ENCODE measurements at places on chromosomes 13 and 19. TPM values are rescaled to one million over a fixed set of nuclear protein-coding genes. Genes with fewer than 3 reads are reported as not detected.

Gene URAD
- not detected for total RNA-seq

Gene THSD1
- 28.1 TPM for total RNA-seq

Gene ZNF345
- 2.4 TPM for total RNA-seq

Gene SYNE4
- total RNA-seq = under 0.01 TPM

Gene CACNG7
- 0.04 TPM for total RNA-seq

Gene INAFM1
- total RNA-seq = 0.73 TPM

Gene ZSCAN4
- not detected for total RNA-seq

Gene FEM1A
- total RNA-seq = 22.0 TPM

Gene DMKN
- total RNA-seq = not detected

Gene ONECUT3
- not detected for total RNA-seq

Gene CGB8
- total RNA-seq = not detected

Gene ZC3H4
- 12.7 TPM for total RNA-seq

DNA sequence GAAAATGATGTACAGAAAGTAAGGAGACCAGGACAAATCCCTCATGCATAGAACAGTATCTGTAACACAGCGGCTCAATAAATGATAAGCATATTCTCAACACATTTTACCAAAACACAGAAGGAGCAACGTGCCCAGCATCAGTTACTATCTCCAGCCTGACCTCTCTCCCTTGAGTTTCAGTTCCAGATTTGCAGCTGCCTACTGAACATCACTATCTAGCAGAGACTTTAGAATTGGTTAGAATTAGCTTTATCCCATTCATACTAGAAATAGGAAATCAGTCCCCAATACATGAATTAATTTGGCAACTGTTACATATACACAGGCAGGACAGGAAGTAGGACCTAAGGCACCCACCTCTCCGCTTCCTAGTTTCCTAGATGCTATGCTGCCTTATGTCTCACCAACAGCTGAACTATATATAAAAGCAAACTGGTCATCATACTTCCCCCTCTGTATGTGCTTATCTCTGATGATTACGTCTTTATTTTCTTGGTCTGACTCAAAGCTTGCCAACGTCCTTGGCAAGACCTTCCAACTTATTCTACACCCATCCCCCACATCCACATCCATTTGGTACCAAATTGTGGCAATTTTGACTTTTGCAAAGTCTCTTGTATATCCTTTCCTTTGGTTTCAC, 61.1 kb downstream of the SACS start:
- no peak for DNase-seq

DNA sequence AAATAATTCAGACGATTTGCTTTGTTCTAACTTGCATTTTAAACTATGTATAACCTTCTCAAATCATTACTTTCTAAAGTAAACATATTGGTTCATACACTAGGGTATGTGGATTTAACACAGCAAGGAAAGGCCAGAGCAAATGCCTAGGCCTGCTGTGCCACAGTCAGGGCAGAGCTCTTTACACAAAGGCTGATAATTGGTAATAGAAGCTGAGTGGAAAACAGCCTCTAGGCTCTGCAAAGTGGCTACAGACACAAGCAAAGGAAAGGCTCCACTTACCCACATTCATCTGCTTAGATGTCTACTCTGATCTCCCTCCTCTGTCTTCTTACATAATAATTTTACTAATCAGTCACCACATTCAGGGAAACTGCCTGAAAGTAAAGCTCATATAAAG, 382.9 kb downstream of the OLFM4 start:
- DNase-seq = no peak

- no peak for DNase-seq
Observed at GRCh38 chr13:30371649-30372265, 50.5 kb upstream of the UBE2L5 start.

- no peak for DNase-seq
Observed at GRCh38 chr13:48939728-48940127, 36.0 kb upstream of the FNDC3A start.

DNA sequence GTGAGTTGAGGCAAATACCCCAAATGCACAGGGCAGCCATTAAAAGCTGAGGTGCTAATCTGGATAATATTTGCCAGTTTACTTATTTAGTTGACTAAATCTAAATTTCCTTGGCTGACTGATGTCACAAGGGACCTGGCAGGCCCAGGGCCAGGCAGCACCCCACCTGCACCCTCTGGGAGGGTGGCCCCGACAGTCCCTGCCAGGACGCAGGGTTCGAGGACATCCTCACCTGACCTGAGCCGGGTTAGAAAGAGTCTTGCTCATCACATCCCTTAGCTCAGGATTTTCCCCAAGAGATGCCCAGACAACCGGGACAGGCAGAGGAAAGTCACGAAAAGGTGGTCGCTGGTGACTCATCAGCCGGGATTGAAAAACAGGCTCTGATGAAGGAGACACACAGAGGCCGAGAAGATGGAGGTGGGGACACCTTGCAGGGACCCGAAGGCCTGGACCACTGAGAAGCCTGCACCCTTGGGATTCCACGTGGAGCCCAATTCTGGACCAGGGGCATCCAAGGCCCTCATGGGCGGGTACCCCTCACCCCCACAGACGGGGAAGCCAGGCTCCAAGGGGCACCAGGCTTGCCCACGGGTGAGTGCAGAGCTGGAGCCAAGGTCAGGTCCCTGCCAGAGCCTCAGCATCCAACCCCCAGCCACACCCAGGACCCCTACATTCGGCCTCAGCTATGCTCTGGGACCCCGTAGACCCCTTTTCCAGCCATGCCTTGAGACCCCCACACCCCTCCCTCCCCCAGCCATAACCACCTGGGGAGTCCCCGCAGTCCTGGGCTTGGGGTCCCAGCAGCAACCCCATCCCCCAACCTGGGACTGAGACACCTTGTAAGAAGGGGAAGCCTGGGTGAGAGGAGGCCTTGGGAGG, 103.2 kb downstream of the SOX1 start:
- DNase-seq = no peak

GRCh38 chr13:26967119-26968038, 204.2 kb downstream of the USP12 start:
- DNase-seq = no peak

DNA sequence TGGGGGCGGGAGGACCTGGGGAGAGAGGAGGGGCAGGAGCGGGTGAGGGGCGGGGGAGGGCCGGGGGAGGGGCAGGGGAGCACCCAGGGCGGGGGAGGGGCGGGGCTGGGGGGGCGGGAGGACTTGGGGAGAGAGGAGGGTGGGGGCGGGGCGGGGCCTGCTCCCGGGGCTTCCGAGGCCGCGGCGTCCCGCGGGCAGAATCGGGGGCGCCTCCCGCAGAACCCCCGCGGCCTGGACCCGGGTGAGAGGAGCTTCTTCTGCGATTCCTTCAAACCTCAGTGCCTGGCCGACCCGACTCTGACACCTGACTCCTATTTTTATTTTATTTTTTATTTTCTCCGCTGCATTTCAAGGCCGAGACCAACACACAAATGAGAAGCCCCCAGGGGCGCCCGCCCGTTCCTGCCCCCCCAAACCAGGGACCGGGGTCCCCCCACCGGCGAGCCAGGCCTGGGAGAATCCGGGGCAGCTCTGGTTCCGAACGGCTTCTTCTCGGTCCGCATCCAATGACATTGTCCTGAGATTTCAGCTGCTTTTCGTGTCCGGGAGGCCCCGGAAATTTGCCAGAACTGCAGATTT, 470 bp upstream of the GRTP1 start:
- DNase-seq = no peak

GRCh38 chr13:94711561-94712286, 621 bp downstream of the SOX21 start:
- no peak for DNase-seq

- DNase-seq = no peak
Observed at GRCh38 chr19:5079071-5079774, 110.3 kb downstream of the KDM4B start.

GRCh38 chr13:20877902-20878301, 24.6 kb downstream of the XPO4 start:
- DNase-seq = no peak

DNA sequence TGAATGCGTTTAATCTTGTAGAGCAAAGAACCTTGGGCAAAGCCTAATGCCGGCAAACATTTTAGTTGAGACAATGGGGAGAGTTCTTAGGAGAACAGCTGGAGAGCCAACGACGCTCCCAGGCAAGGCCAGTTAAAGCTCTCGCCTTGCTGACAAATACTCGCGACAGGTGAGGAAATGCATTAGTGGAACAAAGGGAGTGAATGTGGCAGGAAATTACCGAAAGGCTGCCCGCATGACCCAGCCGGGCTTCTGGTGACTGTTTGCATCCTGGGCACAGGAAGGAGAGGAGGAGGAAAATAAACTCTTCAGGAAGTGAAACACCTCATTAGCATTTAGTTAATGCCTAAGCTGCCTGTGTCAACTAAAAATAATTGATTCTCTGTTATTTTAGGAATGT, 74.6 kb downstream of the SHISA2 start:
- DNase-seq = peak; percentile 11

DNA sequence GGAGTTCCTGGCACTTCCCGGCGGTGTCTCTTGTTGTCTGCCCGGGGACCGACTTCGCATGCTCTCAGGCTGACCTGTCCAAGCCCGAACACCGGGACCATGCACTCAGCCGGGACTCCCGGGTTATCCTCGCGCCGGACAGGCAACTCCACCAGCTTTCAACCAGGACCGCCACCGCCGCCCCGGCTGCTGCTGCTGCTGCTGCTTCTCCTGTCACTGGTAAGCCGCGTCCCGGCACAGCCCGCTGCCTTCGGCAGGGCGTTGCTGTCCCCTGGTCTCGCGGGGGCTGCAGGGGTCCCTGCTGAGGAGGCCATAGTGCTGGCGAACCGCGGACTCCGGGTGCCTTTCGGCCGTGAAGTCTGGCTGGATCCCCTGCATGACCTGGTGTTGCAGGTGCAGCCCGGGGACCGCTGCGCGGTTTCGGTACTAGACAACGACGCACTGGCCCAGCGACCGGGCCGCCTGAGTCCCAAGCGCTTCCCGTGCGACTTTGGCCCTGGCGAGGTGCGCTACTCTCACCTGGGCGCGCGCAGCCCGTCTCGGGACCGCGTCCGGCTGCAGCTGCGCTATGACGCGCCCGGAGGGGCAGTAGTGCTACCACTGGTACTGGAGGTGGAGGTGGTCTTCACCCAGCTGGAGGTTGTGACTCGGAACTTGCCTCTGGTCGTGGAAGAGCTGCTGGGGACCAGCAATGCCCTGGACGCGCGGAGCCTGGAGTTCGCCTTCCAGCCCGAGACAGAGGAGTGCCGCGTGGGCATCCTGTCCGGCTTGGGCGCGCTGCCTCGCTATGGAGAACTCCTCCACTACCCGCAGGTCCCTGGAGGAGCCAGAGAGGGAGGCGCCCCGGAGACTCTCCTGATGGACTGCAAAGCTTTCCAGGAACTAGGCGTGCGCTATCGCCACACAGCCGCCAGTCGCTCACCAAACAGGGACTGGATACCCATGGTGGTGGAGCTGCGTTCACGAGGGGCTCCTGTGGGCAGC, 661 bp downstream of the FREM2 start:
- no peak for DNase-seq

- no peak for DNase-seq
Observed at GRCh38 chr19:48475369-48476068, 6.3 kb downstream of the CYTH2 start.

DNA sequence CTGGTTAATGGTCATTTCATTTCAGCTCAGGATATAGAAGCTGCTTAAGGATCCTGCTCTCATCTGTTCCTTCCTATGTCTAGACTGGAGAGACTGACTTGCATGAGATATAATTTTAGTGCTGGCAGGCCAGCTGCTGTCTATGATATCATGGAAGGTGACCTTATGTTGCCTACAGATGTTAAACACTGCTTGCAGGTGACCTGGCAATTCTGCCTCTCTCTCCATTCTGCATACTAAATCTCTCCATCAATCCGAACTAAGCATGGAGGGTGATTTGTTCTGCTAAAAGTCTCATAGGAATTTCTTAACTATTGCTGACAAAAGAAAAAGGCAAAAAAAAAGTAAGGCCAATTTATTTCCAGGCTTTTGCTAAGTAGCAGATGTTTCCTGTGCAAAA, 81.0 kb downstream of the CCNA1 start:
- no peak for DNase-seq

DNA sequence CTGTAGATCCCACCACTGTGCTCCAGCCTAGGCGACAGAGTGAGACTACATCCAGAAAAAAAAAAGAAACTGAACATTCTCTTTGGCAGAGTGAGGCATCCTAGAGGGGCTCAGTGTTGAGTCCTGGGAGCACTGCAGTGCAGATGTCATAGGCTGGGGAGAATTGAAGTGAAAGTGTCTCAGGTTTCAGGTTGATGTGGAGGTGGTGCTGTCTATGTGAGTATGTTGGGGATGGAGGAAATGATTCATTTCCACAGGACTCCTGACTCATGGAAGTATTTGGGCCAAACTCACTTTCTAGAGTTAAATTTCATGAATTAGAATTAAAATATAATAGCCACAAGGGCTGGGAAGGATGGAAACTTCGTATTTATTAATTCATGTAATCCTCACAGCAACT, 134.4 kb upstream of the TSC22D1 start:
- DNase-seq = peak; percentile 79

- no peak for DNase-seq
Observed at GRCh38 chr13:79475569-79475968, 5.4 kb upstream of the NDFIP2 start.

DNA sequence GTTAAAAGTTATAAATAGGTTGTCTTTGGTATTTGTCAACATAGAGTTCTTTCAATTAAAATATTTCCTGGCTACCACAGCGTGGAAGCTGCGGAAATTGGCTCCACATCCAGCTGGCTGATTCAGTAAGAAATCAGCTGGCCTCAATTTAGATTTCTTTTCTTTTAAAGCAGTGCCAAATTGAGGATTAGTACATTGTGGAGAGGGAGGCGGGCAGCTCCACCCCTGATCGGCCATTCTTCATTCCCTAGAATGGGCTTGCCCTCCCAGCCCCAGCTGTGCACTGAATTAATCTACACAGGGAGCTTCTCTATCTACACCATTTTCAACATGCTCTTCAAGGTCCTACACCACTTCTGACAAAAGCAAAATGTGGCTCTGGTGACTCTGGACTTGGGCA, 624.8 kb downstream of the DACH1 start:
- DNase-seq = no peak

DNA sequence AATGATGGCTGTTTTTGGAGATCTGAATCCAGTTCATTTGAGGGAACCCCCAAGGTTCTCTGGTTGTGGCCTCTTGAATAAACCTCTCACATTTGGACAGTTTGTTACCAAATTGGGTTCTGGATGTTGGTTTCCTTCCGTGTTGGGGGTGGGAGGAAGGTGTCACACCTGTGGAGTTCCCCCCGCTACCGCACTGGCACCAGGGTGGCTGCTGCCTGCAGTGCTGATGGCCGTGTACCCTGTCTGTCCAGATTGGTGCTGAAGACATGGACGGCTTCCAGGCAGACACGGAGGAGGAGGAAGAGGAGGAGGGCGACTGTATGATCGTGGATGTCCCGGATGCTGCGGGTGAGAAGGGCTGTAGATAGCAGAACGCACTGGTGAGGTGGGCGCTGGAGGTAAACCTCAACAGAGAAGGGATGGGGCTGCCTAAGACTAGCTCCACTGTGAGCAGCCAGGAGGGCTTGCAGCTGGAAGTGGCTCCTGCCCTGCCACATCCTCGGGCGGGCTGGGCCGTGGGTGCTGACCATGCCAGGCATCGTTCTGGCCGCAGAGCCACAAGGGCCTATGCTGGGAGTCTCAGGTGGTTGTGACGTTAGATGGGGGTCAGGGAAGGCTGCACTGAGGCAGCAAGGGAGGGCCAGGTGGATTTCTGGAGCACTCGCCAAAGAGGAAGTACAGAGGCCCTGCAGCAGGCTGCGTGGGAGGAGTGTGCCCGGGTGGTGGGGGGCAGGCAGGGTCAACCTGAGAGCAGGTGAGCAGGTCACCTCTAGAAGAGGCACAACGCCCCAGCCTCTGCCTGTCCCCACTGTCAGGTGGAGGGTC, 15.4 kb downstream of the UBXN6 start:
- DNase-seq = no peak

Measured in pulmonary artery endothelial cell (primary cell).